Chondrocyte (in vitro differentiated cells): ENCODE measurements at places on chromosomes 5 and 9. TPM values are rescaled to one million over a fixed set of nuclear protein-coding genes. Genes with fewer than 3 reads are reported as not detected.

The WHRN gene
- total RNA-seq, result 6.9 to 14.9 TPM (median 6.9 TPM) in 3 replicates

The KCTD16 gene
- 0.48 to 1.5 TPM (median 1.3 TPM) in 3 replicates for total RNA-seq

The F2RL1 gene
- total RNA-seq, result 1.2 to 1.9 TPM (median 1.9 TPM) in 3 replicates

The ESM1 gene
- not detected in 3 replicates for total RNA-seq

The SLC36A2 gene
- not detected in 3 replicates for total RNA-seq

The HAVCR1 gene
- total RNA-seq, result 0.15 TPM in 1 of 3 replicates, not detected in the others

GRCh38 chr9:129885018-129885669 is 49.9 kb downstream of the USP20 start:
- H3K36me3 ChIP-seq, result peaks cover 13% of the 10 kb centered on the region
- H3K4me3 ChIP-seq, result no peak overlapping the region
- peak overlapping the region; percentile 66 for H3K27ac ChIP-seq
- no peaks in the 10 kb centered on the region for H3K27me3 ChIP-seq

GRCh38 chr5:102668220-102668932 is 86.7 kb upstream of the PAM start:
- H3K36me3 ChIP-seq, result peaks cover 3% of the 10 kb centered on the region
- no peak overlapping the region for H3K4me3 ChIP-seq
- H3K4me1 ChIP-seq, result peaks cover 13% of the 10 kb centered on the region
- H3K27ac ChIP-seq, result no peak overlapping the region
- DNase-seq, result no peak

DNA sequence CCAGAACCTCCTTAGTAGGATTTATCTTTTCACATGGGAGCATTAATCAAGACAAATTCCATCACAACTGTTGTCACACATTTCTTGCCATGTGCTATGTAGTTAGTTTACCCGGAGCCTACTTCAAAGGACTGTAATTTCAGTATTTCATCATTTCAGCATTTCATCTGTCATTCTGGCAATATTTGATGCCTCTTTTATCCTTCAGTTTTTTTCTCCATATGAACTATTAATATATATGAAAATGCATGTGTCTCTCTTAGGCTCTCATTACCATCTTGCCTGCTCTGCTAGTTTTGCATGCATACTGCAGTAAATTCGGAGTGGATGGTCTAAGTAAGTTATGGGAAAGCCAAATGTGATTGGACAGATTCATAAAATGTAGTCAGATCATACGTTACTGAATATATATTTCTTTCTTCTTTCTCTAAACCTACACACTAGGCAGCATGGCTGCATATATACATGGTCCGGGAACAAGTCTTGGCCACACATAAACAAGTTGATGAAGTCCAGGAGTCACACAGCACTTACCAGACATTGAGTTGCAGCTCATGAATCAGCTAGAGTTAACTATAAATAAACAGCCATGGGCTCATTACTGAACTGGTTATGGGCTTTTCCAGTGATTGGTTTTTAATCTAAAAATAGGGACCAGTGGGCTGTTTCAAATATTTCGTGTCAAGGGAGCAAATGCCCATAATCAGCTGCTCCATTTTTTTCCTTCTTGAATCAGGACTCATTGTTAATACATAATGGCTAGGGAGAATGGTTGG is 46.6 kb downstream of the SPATA31D1 start:
- DNase-seq, result no peak
- no peak overlapping the region for H3K4me3 ChIP-seq
- H3K36me3 ChIP-seq, result no peaks in the 10 kb centered on the region
- no peaks in the 10 kb centered on the region for H3K27me3 ChIP-seq
- H3K27ac ChIP-seq, result no peak overlapping the region
- peaks cover 5% of the 10 kb centered on the region for H3K4me1 ChIP-seq

GRCh38 chr5:78339617-78340436 is 20.6 kb upstream of the SCAMP1 start:
- DNase-seq, result no peak
- H3K27ac ChIP-seq, result no peak overlapping the region
- peaks cover 5% of the 10 kb centered on the region for H3K36me3 ChIP-seq

- DNase-seq, result no peak
- H3K4me1 ChIP-seq, result no peaks in the 10 kb centered on the region
- no peaks in the 10 kb centered on the region for H3K36me3 ChIP-seq
- H3K27ac ChIP-seq, result no peak overlapping the region
- peaks cover 5% of the 10 kb centered on the region for H3K27me3 ChIP-seq
These were observed 317.8 kb downstream of the ADGRV1 start for GRCh38 chr5:90876366-90876765.

GRCh38 chr5:33781286-33781685 is 110.5 kb downstream of the ADAMTS12 start:
- DNase-seq, result no peak
- peaks cover 9% of the 10 kb centered on the region for H3K36me3 ChIP-seq

GRCh38 chr9:2495221-2496005 is 126.2 kb upstream of the VLDLR start:
- H3K36me3 ChIP-seq, result peaks cover 8% of the 10 kb centered on the region
- DNase-seq, result no peak
- H3K27me3 ChIP-seq, result no peaks in the 10 kb centered on the region
- H3K27ac ChIP-seq, result no peak overlapping the region
- no peak overlapping the region for H3K4me3 ChIP-seq

DNA sequence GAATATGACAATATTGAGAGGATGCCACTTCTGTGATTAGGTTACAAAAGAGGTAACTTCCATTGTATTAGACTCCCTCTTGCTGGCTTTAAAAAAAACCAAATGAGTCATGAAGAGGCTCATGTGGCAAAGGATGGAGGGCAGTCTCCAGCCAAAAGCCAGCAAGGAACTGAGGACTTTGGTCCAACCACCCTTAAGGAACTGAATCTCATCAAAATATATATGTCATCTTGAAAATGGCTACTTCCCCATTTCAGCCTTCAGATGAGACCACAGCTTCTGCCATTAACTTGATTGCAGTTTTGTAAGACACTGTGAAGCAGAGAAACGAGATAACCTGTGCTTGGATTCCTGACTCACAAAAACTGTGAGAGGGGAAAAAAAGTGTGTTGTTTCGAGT is 15.5 kb upstream of the TRIM32 start:
- H3K27me3 ChIP-seq, result no peaks in the 10 kb centered on the region
- no peak overlapping the region for H3K4me3 ChIP-seq
- no peak overlapping the region for H3K27ac ChIP-seq
- no peak for DNase-seq
- H3K36me3 ChIP-seq, result peaks cover 2% of the 10 kb centered on the region
